ENCODE measurements at places on chromosomes 7 and 10.

DNA sequence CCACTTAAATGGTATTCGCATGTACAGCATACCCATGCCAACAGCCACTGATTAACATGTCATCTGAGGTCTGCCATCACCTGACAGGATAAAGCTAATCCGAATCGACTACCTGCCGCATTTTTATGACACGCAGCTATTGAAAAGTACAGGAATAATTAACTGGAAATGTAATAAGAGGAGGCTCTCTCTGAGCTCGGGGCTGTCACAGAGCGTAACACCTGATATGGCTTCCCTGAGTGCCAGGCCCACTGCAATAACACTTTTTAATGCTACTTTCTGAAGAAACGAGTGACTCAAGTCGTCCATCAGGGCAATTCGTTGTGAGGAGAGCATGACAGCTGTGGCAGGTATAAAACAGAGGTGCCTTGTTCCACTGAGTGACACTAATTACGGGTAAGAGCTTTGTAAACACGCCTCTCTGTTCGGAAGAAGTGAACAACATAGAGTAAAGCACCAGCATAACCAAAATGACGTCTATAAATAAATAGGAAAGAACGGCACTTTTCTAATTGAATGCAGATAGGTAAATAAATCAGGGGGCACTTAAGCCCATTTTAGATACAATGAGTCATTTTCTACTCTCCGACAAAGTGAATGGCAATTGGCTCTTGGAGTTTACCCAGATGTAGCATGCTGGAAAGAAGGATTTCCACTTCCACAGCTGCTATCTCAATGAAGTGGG lies 56.5 kb upstream of the CREB5 start:
- DNase-seq: no peak

DNA sequence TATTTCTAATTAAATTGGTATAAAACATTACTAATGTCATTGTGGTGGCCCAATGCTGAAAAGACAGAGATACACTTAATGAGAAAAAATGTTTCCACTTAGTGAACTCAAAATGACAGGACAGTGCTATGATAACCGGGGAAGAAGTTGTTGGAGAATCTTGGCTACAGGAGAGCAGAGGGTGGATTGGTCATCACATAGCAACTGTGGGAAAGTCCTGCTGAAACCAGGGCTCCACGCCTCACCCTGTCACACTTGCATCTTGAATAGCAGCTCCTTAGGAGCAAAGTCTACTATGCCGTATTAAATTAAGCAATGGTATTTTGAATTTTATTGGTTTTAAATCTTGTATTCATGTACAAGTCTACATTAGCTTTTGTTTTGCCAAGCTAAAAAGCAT lies 225.5 kb downstream of the KLF6 start:
- DNase-seq: no peak

- DNase-seq: no peak
Observed at GRCh38 chr7:47806701-47807103, 141.6 kb downstream of the PKD1L1 start.

DNA sequence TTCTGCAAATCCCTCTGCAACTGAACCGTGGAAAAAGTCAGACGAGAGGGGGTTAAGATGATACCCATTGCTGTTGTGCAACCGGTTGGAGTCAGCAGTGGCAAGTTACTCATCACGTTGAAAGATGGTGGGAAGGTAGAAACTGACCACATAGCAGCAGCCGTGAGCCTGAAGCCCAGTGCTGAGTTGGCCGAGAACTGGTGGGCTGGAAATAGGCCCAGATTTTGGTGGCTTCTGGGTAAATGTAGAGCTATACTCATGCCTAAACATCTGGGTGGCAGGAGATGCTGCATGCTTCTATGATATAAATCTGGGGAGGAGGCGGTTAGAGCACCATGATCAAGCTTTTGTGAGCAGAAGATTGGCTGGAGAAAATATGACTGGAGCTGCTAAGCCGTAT lies 78.6 kb downstream of the ARL5B start:
- DNase-seq: no peak

- no peak for DNase-seq
Observed at GRCh38 chr10:121048749-121049148, 197.6 kb downstream of the WDR11 start.

DNA sequence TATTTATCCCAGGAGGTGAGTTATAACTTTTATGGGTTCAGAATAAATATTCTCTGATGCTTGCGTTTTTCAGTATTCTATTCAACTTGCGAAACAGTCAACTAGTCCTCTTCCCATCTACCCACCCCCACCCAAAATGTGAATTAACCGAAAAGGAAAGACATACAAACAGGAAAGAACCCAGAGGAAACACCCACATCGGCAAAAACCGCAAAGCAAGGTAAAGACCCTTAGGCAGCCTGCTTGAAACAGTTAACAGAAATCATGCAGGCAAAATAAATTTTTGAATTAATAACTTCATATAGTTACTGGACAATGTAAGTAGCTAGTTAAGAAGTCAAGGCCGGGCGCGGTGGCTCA lies 5.4 kb downstream of the ZC3HAV1 start:
- no peak for DNase-seq

- no peak for DNase-seq
Observed at GRCh38 chr7:106058928-106059324, 53.2 kb downstream of the SYPL1 start.

DNA sequence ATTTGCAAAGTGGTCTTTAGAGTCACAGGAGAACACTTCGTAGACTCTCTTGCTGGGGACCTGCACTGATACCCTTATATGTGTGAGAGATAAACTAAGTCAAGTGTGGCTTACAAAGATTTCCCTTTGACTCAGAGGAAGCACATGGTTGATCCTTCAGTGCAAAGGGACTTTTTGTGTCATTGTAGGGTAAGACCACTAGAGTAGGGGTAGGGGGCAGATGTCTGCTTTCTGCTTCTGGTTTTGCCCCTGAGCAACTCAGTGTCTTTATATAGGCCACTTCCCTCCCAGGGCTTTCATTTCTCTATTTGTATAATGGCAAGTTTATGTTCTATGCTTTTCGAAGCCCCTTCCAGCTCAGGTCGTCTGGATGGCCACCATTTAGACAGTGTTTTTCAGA lies 281.7 kb downstream of the SORCS3 start:
- no peak for DNase-seq

DNA sequence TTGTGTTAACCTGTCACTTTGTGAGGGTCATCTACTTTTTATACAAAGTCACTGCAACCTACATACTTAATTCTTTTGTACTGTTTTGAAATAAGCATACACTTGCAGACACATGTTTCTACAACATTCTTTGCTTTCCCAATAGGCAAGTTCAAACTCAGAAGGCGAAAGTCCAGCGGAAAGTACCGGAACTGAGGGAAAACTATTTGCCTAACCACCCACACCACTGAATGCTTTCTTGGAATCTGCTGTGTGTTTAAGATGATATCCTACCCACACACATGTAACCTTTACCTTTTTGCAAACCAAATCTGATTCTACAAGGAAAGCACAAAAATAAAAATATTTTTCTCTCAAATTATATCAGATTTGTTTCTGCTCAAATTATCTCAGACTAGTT lies 139.4 kb upstream of the AGR3 start:
- no peak for DNase-seq

GRCh38 chr7:79211724-79212123 lies 241.7 kb downstream of the MAGI2 start:
- DNase-seq: no peak

DNA sequence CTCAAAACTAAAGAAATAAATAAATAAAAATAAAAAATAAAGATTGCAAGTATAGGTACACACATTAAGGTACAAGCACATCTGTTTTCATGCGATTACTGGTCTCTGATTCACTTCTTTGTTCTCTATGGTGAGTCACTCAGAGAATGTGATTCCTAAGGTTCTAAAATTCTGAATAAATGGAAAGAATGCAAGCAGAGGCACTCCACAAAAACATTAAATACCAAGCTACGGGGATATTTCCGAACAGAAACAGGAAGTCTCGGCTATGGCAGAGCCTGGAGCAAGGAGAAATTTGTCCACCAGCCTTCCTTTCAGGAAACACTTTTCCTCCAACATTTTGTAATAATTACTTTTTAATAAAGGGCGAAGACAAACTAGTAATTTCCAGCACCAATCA lies 1.4 kb downstream of the VOPP1 start:
- peak; percentile 95 for DNase-seq

GRCh38 chr10:71569775-71570588 lies 149.6 kb downstream of the C10orf105 start:
- peak; percentile 44 for DNase-seq

DNA sequence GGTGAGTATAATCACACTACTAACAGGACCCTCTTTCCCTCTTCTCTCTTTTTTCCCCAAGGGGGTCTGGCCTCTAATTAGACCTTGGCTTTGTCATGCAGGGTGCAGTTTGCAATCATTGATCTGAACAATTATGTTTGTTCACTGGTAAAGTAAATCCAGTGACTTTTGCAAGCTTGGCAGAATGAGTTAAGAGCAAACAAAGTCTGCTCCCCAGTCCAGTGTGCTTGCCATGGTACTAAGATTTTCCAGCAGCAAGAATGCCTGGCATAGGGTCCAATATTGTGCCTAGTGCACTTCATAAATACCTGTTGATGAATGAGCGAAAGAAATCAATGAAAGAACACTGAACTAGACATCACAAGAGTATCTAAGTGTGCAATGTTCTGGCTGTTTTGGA lies 43.9 kb downstream of the PLXDC2 start:
- DNase-seq: no peak

GRCh38 chr10:19979628-19980027 lies 163.4 kb downstream of the PLXDC2 start:
- DNase-seq: no peak

DNA sequence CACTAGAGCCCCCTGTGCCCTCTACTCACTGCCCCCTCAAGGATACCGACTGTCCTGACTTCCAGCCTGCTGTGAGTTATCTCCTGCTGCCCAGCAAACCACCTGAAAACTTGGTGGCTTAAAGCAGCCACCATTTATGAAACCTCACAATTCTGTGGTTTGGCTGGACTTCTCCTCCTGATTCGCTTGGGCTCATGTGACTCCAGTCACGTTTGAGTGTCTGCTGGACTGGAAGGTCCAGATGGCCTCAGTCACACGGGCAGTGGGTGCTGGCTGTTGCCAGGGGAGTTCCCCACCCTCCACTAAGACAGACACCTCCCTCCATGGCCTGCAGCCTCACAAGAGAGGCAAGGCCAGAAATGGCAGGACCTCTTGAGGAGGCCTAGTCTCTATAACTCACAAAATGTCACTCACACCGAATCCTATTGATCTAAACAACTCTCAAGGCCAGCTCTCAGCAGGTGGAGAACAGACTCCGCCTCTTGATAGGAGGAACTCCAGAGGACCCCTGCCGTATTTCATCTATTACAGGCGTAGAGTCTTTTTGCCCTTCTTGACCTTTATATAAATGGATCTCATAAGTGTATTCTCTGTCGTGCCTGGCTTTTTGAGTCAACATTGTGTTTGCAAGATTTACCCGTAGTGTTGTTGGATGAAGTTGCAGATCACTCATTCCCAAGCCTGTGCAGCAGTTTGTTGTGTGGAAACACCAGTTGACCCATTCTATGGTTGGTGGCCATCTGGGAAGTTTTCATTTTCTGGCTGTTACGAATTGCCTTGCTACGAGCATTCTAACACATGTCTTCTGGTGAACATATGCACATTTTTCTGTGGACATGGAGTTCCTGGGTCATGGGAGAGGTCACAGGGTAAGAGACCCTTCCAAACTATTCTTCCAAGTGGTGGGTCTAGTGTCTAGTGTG lies 48.3 kb downstream of the ZMIZ1 start:
- no peak for DNase-seq

DNA sequence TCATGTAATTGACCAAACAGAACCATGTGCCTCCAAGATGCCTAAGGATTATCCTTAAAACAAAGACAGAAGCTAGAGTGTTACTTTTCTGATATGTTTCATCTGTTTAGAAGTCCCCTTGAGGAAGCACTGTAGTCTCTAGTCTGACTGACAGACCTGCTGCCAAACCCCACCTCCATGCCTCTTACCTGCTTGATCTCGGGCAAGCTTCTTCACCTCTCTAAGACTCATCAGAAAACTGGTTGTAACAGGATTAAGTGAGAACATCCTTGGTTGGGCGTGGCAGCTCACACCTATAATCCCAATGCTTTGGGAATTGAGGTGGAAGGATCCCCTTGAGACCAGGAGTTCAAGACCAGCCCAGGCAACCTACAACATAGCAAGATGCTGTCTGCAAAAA lies 42.2 kb upstream of the OTUD1 start:
- no peak for DNase-seq
